Thoracic aorta endothelial cell (primary cell): ENCODE measurements at places on chromosomes 5 and 9. TPM values are rescaled to one million over a fixed set of nuclear protein-coding genes. Genes with fewer than 3 reads are reported as not detected.

SH3PXD2B gene
- 33.8 and 36.3 TPM in 2 replicates for total RNA-seq

TRIM14 gene
- 8.2 and 12.2 TPM in 2 replicates for total RNA-seq

TTC23L gene
- 0.07 TPM in 1 of 2 replicates, not detected in the other for total RNA-seq

SLC45A2 gene
- total RNA-seq: not detected in 2 replicates
